ENCODE measurements at places on chromosomes 3 and 15.

DNA sequence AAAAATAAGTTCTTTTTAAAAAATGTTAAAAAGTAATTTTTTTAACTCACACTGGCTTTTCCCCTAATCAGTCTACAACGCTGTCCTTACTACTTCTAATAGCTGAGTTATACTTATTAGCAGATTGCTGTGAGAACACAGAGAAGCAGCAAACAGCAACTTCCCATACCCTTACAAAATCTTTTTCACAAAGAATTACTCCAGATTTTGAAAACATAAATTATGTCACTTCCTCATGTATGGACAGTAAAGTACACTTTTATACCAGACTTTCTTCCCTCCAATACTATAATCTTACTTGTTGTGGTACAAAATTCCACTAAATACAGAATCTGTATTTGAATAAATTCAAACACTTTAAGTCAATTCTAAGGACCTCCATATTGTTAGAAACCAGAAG is 2.1 kb downstream of the PHC3 start:
- DNase-seq: peak; percentile 31

- no peak for DNase-seq
Measured at GRCh38 chr3:119831941-119832371, 50.1 kb downstream of the NR1I2 start.

- DNase-seq: no peak
Measured at GRCh38 chr3:179234199-179234598, 16.7 kb downstream of the KCNMB3 start.

- DNase-seq: no peak
Measured at GRCh38 chr3:25911525-25912295, 121.8 kb downstream of the OXSM start.

DNA sequence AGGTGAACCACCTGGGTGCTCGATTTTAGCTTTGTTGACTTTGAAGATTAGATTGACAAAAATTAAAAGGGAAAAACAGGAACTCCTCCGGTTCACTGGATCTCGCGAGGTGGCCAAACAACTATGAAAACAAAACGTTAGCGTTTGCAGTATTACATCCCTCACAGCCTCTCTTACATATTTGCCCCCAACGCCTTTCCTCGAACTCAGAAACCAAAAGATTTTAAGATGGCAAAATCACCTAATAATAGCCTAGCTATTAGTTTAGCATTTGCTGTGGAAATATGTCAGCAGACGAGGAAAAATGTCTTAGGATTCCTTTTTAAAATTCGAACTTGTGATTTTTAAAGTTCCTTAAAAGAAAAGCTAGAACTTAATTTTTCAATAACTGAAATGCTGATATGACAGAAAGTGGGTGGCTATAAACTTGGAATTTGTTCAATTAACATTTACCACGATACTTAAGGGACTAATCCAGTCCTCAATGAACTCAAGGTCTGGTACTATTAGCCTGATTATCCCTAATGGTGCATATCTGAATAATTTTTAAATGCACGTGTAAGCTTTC is 491 bp upstream of the SENP7 start:
- no peak for DNase-seq

GRCh38 chr3:20160230-20160629 is 25.8 kb downstream of the SGO1 start:
- DNase-seq: no peak

GRCh38 chr15:73983773-73984172 is 8.3 kb downstream of the STOML1 start:
- DNase-seq: no peak

Data from lung (tissue), 17 donors.